ENCODE measurements at places on chromosomes 5 and 9.
A peak's percentile ranks its signal among the peaks of the same experiment; 100 is the strongest.

- no peaks in the 10 kb centered on the region for H3K27me3 ChIP-seq
- no peak overlapping the region for H3K27ac ChIP-seq
- peak; percentile 53 for DNase-seq
- H3K4me1 ChIP-seq: no peaks in the 10 kb centered on the region
- no peaks in the 10 kb centered on the region for H3K36me3 ChIP-seq
- H3K4me3 ChIP-seq: no peak overlapping the region
Observed at GRCh38 chr5:112210430-112211005, 208.6 kb downstream of the EPB41L4A start.

DNA sequence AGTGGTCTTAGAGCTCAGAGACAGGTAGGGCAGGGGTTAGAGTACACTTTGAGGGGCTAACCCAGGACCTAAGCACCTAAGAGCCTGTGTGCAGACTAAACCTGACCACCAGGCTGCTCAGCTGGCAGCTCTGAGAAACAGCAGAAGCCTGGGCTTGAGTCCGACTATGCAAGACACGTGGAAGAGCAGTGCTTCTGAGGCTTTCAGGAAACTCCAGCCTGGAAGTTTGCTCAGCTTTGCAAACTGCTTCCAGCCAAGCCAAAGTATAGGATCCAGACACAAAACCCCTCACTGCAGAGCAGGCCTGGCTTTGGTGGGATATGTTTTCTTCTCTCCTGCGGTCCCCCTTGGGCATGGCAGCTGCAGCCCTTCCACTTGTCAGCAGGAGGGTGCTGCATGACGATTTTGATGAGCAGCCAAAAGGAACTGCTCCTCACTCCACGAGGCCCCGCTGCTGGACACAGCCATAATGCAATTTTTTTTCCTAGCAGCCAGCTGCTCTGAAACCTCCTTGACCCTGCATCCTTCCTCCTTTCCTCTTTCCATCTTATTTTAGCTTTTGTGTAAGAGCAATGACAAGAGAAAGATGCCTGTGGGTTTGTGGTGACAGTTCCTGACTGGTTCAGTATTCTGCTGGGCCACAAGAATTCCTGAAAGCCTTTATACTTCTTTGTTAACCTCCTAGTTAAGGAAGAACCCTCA lies 123.1 kb downstream of the LIFR start:
- H3K4me3 ChIP-seq: no peak overlapping the region
- no peaks in the 10 kb centered on the region for H3K4me1 ChIP-seq
- H3K36me3 ChIP-seq: no peaks in the 10 kb centered on the region
- no peak overlapping the region for H3K27ac ChIP-seq

GRCh38 chr5:134059758-134060495 lies 54.6 kb upstream of the TCF7 start:
- H3K27ac ChIP-seq: no peak overlapping the region
- H3K27me3 ChIP-seq: no peaks in the 10 kb centered on the region
- no peaks in the 10 kb centered on the region for H3K4me1 ChIP-seq
- DNase-seq: no peak
- no peak overlapping the region for H3K4me3 ChIP-seq

DNA sequence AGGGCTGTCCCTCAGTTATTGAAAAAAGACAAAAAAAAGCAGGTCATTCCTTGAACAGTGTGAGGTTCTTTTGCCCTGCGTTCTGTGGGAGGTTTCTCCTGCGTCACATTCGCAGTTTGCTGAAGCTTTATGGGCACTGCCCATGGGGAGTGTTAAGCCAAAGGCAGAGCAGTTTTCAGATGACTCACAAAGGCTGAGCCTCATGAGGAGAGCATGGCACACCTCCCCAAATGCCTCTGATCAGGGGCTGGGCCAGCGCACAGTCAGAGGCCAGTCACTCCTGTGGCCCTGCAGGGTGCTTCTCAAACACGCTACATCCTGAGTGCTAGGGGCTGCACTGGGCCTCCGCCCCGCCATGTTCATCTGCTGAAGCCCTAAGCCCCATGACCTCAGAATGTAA lies 38.4 kb downstream of the IRX1 start:
- H3K4me1 ChIP-seq: no peaks in the 10 kb centered on the region
- no peaks in the 10 kb centered on the region for H3K27me3 ChIP-seq
- no peak overlapping the region for H3K27ac ChIP-seq
- no peaks in the 10 kb centered on the region for H3K36me3 ChIP-seq
- no peak for DNase-seq

GRCh38 chr9:127732444-127732843 lies 2.6 kb downstream of the TOR2A start:
- H3K36me3 ChIP-seq: no peaks in the 10 kb centered on the region
- H3K4me1 ChIP-seq: peaks cover 14% of the 10 kb centered on the region
- no peak overlapping the region for H3K4me3 ChIP-seq
- no peak for DNase-seq
- no peak overlapping the region for H3K27ac ChIP-seq
- no peaks in the 10 kb centered on the region for H3K27me3 ChIP-seq

DNA sequence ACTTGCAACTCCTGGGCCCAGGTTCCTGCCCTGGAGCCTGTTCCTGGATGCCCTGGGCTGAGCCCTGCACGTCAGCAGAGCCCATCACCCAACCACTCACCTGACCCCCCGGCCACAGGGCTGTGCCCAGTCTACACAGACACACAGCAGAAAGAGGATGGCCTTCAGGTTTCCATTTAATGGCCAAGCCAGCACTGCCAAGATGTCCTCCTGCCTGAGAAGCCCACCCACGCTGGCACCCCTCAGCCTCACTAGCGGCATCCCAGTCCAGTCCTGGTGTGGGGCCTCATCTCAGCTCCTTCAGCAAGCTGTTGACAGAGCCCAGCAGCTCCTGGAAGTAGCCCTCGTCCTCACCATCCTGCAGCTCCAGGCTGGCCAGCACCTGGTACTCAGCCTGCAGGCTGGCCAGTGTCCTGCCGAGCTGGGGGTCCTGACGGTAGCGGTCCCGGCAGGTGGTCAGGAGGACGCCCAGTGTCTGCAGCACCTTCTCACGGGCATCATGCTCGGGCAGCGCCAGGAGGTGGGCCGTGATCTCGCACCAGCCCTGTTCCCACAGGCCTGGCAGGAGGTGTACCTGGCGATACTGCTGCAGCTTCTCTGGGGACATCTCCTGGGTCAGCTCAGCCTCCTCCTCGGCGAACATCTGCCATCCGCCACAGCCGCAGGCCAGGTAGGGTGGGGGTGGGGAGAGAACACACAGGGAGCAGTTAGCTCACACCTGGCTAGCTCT lies 71.9 kb upstream of the LRRTM2 start:
- no peak overlapping the region for H3K4me3 ChIP-seq
- DNase-seq: no peak
- H3K4me1 ChIP-seq: no peaks in the 10 kb centered on the region
- no peaks in the 10 kb centered on the region for H3K27me3 ChIP-seq
- no peaks in the 10 kb centered on the region for H3K36me3 ChIP-seq
- no peak overlapping the region for H3K27ac ChIP-seq

Measured in Karpas-422 (cell line).